ENCODE measurements at places on chromosomes 1 and 21.

DNA sequence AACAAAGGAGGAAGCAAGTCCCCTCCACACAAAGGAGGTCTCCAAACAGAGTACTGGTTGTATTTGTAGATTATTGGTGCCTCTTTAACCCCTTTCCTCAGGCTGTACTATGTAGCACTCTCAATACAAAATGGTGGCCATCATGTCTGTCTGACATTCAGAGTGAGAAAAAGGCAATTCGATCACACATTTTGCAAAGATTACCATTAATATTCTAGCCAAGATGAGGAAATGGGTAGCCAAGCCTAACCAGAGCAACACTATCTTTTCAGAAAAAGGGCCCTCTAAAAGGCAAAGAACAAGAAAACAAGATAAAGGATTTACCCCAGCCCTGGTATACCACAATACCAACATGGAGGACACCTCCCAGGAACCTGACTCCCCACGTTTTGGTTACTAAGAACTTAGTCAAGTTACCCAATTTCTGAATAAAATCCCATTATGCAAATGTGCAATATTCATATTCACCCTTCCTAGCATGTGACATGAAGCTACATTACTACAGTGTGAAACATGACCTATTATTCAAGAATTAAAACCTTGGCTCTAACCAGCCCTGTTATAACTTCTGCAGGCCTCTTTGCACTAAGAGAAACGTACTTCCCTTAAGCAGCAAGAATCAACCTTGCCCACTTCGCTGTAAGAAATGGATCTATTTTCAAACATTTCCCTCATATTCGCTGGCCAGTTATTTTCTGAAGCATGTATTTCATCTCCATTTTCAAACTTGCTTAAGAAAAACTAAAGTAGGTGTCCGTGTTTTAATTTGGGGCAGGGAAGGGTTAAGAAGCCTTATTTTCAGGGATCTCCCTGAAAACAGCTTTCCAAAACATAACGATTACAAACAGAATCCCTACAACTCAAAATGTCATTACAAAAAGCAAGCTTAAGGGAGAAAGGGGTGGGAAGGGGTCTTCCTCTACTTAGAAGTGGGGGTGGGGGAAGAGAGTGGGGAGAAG, 2.1 kb downstream of the KDM5B start:
- no peak for DNase-seq

- no peak for DNase-seq
Measured at GRCh38 chr1:158945061-158945460, 13.7 kb downstream of the PYHIN1 start.

DNA sequence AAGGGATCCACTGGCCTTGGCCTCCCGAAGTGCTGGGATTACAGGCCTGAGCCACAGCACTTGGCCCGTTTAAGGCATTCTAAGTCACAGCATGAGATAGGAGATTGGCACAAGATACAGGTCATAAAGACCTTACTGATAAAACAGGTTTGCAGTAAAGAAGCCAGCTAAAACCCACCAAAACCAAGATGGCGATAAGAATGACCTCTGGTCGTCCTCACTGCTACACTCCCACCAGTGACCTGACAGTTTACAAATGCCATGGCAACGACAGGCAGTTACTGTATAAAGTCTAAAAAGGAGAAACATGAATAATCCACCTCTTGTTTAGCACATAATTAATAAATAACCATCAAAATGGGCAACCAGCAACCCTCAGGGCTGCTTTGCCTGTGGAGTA, 33.3 kb upstream of the RCC2 start:
- DNase-seq = no peak

DNA sequence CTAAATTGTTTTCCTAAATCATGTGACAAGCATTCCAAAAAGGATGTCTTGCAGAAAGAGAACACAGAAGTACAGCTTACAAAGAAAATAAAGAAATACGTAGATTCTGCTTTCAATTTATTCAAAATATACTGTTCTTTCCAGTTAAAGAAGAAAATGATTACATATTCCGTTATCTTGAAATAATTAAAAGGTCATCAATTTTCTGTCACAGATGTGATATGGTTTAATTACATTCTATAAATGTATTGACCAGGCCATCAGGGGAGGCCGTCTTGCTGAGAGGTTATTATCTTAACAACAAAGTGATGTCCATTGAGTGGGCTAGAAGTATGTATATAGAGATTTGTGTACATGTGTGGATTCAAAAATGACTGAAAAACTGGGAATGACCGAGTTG, 432.9 kb downstream of the SETD4 start:
- DNase-seq = no peak

- DNase-seq = no peak
Measured at GRCh38 chr1:172354291-172355274, 65.9 kb upstream of the C1orf105 start.

- DNase-seq = no peak
Measured at GRCh38 chr1:246591504-246591903, 25.2 kb downstream of the CNST start.

DNA sequence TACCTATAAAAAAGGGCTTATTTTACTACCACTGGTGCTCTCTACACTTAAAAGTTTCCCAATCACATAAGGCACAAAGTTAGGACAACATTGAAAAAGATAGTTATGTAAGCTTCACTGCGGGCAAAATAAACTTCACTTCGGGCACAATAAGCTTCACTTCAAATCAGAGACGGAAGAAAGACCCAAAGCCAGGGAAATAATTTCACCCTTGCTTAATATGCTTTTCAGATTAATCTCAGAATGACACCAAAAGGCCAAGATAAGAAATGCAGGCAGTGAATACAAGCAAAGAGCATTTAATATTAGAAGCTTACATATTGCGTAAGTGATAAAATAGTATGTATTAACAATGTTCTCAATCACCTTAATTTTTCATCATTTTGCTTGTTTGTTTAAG, 444.2 kb downstream of the SETD4 start:
- DNase-seq = no peak

GRCh38 chr1:154605534-154605933, 2.5 kb downstream of the ADAR start:
- no peak for DNase-seq

DNA sequence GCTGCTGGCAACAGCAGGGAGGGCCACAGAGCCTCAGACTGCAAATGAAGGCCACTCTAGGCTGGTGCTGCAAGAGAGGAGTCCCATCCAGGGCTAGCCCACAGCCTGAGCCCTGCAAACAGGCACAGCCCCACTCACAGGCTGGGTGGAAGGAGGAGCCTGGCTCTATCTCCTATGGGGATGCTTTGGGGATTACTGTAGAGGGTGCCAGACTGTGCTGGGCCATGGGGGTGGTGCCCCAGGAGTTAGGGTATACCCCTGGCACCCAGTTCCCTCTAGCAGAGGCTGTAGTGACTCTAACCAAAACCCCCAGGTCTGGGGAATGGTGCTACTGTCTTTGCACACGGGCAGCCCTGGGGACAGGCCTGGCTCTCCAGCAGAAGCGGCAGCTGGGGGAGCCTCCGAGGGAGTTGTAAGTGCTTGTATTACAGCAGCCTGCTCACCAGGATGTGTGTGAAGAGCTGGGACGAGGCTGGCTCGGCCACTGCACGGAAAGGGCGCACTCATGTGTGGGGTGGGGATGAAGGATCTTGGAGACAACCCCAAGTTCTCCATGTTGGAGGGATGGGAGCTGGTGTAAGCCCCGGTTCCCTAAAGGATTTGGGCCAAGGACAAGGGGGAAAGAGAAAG, 23.4 kb upstream of the EVA1B start:
- DNase-seq = no peak

- no peak for DNase-seq
Measured at GRCh38 chr1:28640766-28641165, 2.1 kb downstream of the TAF12 start.

- DNase-seq = no peak
Measured at GRCh38 chr1:29478879-29479278, 242.6 kb downstream of the PTPRU start.

DNA sequence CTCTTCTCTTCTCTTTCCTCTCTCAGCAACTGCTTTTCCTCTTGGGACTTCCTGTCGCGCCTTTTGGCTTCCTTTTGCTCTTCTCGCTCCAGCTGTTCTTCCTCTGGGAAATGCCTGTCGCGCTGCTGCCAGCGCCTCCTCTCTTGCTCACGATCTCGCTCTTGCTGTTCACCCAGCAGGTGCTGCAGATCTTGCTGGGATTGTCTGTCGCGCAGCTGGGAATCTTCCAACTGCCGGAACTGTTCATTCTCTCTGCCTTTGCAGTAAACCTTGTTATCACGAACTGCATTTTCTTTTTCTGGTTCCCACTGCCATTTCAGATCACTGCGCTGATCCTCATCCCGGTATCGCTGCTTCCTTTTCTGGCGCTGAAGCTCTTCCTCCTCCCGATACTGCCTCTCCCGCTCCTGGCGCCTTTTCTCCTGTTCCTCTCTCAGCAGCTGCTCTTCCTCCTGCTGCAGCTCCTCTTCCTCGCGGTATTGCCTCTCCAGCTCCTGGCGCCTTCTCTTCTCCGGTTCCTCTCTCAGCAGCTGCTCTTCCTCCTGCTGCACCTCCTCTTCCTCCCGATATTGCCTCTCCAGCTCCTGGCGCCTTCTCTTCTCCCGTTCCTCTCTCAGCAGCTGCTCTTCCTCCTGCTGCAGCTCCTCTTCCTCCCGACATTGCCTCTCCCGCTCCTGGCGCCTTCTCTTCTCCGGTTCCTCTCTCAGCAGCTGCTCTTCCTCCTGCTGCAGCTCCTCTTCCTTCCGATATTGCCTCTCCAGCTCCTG, 5.8 kb downstream of the TCHH start:
- no peak for DNase-seq

GRCh38 chr1:230797376-230797920, 50.3 kb downstream of the CAPN9 start:
- no peak for DNase-seq

GRCh38 chr1:22772014-22772413, 61.4 kb downstream of the EPHB2 start:
- DNase-seq = no peak

DNA sequence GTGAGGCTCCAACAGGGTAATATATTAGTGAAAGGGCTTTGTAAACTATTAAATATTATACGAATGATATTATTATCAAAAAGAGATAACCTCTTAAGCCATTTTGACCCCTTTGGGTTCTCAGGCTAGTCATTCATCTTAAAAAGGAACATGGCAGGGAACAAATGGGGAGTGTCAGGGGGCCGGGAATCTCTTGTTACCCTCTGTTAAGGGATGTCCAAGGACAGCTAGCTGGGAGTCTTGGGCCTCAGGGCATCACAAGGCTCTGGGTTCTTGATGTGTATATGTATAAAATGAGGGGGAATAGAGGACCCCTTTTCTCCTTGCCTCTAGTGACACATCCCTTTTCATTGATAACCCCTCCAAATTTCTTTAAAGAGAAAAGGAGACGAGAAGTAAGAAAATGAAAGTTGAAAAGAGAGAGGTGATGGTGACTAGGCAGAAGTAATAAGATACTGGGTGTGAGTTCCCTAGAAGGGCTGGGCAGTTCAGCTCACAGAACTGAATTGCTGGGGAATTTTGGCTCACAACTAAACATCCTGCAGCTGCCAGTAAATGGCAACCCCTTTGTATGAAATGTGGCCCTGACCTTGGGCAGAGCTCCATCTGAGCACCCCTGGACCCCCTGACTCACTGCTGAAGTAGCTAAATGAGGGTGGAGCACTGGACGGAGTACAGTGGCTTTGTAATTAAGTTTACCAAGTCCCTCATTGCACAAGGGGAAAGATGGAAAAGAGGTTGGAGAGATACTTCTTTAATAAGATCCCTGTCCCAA, 20.0 kb upstream of the ZNF326 start:
- no peak for DNase-seq

- no peak for DNase-seq
Measured at GRCh38 chr21:44820851-44821250, 3.0 kb upstream of the SUMO3 start.

DNA sequence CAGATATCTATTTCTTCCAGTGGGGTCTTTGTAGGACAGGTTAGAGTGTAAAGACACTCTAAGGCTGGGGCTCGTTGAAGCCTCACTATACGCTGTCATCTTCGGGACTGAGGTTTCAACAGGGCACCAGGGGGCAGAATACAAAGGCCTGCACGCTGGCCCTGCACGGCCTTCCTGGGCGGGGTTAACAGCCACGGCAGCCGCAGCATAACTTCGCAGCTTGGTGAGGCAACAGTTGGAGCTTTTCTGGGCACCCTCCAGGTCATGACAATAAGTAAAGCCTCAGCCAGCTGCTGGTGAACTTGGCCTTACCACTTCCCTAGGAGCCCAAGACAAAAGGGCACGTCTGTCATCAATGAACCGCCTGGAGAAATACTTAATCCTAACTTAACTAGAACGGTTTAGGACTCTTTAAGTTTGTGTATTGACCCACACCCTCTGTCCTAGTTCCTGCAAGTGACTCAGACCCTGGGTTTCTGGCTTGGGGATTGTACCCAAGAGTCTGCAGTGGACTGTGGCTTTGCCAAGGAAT, 2.3 kb upstream of the RUNX1 start:
- DNase-seq = peak; percentile 67

DNA sequence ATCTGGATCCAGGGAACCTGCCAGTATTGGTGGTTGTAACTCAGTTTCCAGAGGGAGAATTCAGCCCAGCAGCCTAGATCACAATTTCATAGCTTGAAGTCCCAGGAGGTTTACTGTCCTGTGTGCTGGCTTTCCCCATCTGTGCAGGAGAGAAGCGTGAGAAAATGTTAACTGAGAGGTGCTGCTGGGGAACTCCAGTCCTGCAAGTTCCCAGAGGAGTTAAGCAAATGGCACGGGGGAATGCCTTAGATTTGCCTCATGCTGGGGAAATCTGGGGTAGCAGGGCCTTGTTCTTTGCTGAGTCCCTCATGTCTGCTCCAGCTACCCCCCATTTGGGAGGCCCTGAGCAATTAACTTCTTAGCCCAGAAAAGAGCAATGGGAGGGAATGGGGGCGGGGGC, 25.1 kb upstream of the SLAMF6 start:
- no peak for DNase-seq

GRCh38 chr1:116382857-116383483, 9.9 kb downstream of the ATP1A1 start:
- no peak for DNase-seq

DNA sequence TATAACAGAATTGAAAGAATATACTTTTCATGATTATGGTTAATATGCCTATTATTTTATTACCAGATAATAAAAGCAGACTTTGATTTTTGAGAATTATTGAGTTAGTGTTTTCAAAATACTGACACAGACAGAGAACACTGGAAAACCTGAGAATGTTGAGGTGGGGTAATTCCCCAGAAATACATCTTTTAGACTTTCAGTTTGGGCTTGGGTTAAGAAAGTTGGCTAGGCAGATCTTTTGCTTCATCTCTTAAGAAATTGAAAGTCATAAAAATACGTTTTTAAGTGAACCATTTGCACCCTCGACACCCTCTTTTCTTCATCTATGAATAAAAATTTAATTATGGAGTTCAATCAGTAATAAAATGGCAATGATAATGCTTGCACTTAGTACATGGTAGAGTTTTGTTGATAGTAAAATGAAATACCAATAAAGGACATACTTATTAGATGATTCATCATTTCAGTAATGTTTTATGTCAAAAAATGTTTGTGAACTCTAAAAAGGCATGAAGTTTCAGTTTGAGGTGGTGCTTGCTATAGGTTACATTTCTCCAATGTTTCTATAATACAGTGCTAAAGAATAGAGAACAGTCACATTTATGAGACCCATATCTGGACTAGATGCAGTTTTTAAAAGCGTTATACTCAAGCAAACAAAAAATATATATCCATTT, 1.9 kb upstream of the SAMSN1 start:
- no peak for DNase-seq

Data from stimulated activated CD4-positive, alpha-beta T cell treated with anti-CD3 and anti-CD28 coated beads, Interleukin-1b, Interleukin-23, amount 100 ng/mL, for 1 hour (primary cell).